ENCODE measurements at places on chromosomes 5 and 9.
A peak's percentile ranks its signal among the peaks of the same experiment; 100 is the strongest.

DNA sequence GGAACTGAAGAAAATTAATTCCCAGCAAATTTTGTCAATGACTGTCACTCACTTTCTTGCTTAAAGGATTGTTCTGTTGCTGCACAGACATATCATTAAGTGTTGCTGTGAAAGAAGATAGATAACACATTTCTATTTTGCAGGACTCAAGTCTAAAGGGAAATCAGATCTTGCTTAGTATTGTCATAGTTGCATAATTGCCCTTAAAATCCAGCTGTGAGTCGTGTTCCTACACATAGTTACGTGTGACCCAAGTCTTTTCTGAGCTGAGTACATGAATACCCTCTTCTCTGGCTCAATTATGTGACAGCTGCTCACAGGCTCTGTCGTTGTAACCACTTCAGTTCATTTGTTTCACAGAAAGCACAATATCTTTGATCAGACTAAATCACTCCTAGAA is 390.8 kb downstream of the DTWD2 start:
- DNase-seq: no peak

- DNase-seq: peak; percentile 35
These were observed 64.2 kb upstream of the ABL1 start for GRCh38 chr9:130770679-130771442.

- peak; percentile 39 for DNase-seq
These were observed 86.5 kb upstream of the TNFAIP8 start for GRCh38 chr5:119269061-119269944.

- no peak for DNase-seq
These were observed 41.3 kb downstream of the HABP4 start for GRCh38 chr9:96491079-96491879.

DNA sequence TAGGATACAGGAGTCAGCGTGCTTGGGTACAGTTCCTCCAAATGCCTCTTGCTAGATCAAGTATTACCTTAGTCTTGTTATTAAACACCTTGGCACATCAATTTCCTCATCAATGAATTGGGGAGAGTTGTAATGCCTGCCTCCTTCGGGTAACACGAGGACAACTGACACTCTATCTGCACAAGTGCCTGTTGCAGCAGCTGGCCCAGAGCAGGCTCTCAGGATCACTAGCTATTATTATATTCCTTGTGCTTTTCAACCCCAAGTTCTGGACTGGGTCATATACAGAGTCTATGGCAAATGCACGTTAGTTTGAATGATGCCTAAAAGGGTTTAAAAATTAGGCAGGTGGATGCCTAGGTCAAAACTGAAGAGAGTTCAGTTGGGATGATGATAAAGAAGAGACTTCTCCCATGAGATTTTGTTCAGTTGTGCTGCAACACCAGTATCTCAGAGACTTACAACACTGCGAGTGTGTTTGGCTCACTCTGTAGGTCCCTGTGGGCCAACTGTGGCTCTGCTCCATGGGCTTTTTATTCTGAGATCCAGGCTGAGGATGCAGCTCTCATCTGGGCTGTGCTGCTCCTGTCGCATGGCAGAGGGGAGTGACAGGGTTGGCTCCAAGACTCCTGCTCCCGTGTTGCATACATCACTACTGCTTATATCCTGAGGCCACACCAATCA is 41.1 kb upstream of the TEX48 start:
- no peak for DNase-seq

DNA sequence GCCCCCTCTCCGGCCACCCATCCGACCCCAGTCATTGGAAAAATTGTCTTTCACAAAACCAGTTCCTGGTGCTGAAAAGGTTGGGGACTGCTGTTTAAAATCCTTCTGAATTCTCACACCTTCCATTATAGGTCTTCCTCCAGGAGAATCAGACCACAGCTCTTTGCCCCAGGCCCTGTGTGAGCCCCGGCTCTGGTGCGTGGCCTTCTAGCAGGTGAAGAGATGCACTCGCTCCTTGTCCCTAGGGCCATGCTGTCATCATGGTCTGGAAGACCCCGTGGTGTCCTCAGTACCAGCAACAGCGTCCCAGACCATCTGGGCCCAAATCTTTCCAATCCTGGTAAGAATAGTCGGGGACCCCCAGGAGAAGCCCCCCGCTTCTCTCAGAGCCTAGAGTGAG is 95.2 kb downstream of the DAP start:
- no peak for DNase-seq

DNA sequence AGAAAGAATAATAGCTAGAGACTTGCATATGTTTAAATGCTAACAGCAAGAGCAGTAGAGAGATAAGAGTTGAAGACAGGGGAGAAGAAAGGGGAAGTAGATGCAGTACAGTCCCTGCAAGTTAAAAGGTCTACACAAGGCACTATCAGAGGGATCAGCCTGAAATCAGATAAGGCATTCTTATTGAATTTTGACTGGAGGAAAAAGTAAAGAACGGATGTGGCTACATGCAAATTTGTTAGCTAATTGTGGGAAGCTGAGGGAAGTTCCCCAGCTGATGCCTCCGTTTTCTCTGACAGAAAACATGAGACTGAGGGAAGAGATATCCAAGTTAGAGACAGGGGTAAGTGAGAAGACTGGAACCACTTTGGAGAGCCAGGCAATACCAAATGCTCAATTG is 12.9 kb upstream of the RHOBTB3 start:
- no peak for DNase-seq

DNA sequence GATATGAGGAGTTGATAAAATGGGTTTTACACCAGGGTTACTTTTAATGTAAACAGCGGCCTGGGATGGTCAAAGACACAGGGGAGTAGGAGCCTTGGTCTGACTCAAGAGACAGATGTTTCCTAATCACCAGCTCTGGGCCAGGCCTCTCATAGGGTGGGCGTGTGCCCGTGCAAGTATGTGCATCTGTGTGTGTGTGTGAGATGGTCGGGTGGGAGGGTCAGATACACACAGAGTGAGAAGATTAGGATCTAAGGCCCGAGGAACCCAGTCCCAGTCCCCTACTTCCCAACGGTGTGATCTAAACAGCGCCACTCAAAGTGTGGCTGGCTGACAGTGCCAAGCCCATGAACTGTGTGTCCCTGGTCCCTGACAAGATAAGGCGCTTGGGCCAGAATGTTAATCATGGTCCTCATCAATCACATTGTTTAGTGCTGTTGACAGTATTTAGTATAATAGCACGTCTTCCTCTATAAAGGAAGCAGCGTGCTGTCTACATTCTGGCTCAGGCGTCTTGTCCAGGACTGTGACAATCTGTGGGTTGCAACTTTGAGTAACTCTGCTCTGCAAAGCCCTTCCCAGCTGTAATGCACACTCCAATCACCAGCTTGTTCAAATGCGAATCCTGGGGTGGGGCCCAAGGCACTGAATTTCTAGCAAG is 173.7 kb downstream of the DAB2IP start:
- no peak for DNase-seq

DNA sequence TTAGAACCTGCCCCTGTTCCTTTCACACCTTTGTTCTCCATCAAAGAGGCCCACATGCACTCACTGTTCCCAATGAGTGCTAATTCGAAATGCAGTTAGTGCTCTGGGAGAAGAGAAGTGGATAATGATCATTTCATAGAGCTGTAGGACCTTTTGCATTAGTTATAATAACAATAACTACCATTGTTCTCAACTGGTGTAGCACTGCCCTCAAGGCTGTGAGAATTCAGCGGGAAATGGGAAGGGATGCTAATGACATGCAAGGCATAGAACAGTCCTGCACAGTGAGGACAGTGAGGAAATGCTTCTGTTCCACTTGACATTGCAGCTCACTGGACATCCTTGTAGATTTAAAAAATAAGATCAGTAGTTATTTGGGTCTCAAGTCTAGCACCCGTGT is 187.4 kb downstream of the FBXL7 start:
- DNase-seq: no peak

DNA sequence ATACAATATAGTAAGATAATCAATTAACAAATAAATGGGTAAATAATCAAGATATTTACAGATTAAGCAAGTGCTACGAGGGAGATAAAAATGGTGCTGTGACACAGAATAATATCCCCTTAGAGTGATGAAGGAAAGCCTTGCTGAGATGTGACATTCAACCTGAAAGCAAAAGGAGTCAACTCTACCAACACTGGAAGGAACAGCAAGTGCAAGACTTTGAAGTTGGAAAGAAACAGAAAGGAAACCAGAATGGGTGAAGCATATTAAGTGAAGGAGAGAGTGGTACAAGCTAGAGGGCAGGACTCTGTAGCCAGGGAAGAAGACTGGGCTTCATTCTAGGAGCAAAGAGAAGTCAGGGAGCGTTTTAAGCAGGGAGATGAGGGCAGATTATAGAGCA is 12.2 kb upstream of the MEGF9 start:
- DNase-seq: no peak

GRCh38 chr9:131475956-131476776 is 26.6 kb upstream of the POMT1 start:
- peak; percentile 39 for DNase-seq

- DNase-seq: no peak
These were observed 65.4 kb downstream of the EGFLAM start for GRCh38 chr5:38323645-38324295.

GRCh38 chr9:35414889-35415288 is 75.0 kb upstream of the RUSC2 start:
- DNase-seq: no peak

DNA sequence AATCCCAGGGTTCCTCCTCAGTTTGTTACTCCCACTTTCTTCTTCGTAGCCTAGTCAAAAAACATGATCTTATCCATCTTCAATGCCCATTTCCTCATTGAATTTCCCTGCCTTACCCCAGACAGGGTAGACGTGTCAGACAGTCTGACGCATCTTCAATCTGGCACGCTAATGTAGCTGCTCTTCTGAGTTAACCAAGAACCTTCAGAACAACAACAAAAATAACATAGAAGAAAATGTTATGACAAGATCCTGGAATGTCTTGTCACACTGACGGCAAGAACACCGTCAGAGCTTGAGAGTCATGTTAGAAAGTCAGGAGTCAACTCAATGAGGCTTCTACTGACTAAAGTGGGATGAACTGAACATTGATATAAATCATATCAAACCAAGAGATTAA is 122.7 kb upstream of the SPDL1 start:
- DNase-seq: no peak

DNA sequence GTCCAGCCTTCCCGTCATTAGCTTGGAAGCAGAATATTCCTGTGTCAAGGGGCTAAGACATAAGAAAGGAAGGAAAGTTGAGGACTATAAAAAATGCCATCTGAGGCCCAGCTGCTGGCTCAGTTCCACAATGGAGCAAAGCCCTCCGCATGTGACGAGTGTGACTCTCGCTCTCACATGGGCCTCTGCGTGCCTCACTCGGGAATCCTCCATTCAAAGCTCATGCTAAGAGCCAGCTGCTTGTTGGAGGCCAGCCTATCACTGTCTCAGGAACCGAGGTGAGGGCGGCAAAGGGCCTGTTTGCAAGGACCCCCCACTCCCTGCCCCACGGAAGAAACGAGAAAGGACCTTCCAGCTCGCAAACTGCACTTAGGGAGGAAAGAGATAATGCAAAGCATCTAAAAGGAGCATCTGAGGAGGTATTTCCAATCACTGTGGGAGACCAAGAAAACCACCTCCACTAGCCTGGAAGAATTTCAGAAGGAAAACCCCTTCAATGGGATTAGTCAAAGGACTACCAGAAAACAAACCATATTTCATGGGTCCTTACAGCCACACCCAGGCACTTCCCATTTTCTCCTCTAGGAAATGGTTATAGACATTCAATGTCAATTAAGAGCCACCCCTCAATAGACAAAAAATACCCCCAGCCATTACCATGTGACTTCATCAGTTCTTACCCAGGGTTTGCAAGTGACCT is 95.3 kb downstream of the PRRT1B start:
- DNase-seq: no peak

GRCh38 chr5:142034994-142035393 is 22.2 kb upstream of the GNPDA1 start:
- no peak for DNase-seq

- DNase-seq: no peak
These were observed 33.4 kb upstream of the SUSD3 start for GRCh38 chr9:93024986-93025630.

DNA sequence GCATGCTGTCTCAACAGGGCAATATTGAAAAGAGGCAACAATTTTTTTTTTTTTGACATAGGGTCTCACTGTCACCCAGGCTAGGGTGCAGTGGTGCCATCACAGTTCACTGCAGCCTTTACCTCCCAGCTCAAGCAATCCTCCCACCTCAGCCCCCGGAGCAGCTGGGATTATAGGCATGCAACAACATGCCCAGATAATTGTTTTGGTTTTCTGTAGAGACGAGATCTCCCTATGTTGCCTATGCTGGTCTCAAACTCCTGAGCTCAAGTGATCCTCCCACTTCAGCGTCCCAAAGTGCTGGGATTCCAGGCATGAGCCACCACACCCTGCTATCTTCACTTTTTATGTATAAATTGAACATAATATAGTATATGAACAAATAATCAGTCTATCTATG is 47.6 kb downstream of the PRELID2 start:
- DNase-seq: peak; percentile 41

DNA sequence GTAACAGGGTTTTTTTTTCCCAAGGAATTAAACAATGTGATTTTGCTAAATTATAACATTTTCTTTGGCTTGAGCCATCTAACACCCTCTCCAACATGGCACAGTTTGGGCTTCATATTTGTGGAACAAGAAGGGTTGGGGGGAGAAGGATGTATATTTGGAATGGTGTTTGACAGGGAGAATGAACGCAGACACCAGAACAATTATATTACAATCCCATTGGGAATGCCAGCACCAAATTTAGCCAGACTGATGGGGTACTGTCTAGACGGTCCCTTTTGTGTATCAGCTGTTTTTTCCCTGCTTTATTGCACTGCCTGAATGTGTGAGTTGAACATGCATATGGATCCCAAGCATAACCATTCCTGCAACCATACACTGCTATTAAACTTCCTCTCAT is 130.9 kb upstream of the TMEM161B start:
- DNase-seq: no peak

DNA sequence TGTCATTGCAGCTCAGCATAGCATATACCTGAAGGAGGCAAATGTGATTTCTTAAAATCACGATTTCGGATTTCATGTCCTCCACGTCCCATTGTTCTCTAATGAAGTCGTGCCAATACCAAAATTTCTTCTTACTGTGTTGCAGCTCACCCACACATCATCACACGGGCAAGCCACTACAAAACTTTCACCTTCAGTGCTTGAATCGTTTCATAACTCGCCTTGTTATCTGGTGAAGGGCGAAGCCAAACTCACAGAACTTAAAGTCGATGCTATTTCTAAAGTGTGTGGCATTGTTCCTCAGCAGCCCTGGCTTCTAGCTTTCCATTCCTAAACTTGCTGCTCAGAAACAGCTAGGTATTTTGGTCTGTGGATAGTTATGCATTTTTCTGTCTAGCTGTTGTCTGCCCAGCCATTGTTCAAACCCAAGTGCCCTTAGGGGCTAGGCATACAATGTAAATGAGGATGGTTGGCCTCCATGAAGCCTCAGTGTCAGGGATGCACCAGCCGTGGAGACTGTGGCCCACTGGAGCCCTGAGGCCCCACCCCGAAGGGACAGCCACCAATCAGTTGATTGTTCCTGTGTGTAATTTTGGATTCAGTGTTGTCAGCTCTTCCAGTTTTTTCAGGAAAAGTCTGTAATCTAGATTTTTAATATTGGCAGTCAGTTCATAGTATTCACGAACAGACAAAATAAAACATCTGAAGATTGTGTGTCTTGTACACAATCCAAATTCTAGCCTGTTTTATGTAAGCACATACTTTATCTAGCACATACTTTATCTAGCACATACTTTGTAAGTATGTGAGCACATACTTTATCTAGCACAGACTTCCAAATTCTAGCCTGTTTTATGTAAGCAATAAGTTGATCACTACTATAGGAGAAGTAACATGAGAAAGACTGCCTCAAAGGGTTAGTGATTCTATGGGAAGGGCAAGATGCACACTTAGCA is 112.8 kb downstream of the DAPK1 start:
- no peak for DNase-seq

- DNase-seq: no peak
These were observed 247.9 kb downstream of the TRPM3 start for GRCh38 chr9:70873506-70873905.

GRCh38 chr9:120885958-120886357 is 9.0 kb upstream of the PHF19 start:
- DNase-seq: no peak

All from WERI-Rb-1 (cell line).